Esophagus muscularis mucosa (tissue), 4 donors: ENCODE measurements at places on chromosomes 12 and 14.

DNA sequence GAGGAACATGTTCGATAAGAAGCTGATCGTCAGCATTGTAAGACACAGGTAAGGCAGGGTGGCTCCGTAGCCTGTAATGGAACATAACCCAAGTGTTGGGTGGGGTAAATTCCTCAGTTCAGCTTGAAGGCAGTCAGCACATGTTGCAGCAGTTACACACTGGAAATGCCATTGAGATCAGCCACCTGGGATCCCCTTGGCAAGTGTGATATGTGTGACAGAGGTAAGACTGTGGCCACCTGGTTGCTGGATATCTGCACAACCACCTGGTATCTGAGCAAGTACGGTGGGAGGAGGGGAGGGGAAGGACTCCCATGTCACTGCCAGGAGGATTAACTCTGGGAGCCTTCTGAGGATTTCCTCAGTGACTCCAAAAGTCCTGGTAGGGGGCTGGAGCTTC is 158.0 kb upstream of the CAND1 start:
- DNase-seq: no peak

- DNase-seq: no peak
Measured at GRCh38 chr12:47272412-47273190, 192.8 kb upstream of the AMIGO2 start.

- no peak for DNase-seq
Measured at GRCh38 chr14:50398189-50398580, 1.5 kb upstream of the CDKL1 start.

- no peak for DNase-seq
Measured at GRCh38 chr14:87041290-87042020, 951.5 kb downstream of the GALC start.

DNA sequence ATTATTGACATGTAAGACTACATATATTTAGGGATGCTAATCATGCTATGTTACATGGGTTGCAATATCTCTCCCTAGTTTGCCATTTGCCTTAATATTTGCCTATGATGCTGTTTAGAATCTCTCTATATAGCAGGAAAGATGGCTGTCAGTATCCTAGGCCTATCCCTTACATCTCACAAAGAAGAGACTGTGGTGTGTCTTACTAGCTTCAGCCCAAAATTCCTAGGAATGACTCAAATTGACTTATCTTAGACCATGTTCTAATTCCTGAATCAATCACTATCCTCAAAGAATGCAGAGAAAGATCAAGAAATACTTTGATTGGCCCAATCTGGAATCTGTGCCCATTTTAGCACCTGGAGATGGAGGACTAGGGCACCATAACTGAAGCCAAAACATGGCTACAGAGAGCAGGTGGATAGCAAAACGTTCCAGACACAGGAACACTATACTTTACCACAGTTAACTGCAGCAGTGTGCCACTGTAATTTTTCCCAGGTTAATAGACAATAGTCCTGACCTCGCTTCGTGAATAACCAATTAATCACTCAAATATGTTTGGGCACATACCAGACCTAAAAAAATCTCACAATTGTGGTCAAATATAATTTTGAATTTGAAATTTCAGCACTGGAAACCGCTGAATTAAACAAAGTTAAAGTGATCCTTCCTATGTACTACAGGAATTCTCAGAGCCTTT is 32.7 kb upstream of the GLIPR1 start:
- DNase-seq: no peak

GRCh38 chr14:59754256-59754655 is 116.3 kb downstream of the RTN1 start:
- no peak for DNase-seq

DNA sequence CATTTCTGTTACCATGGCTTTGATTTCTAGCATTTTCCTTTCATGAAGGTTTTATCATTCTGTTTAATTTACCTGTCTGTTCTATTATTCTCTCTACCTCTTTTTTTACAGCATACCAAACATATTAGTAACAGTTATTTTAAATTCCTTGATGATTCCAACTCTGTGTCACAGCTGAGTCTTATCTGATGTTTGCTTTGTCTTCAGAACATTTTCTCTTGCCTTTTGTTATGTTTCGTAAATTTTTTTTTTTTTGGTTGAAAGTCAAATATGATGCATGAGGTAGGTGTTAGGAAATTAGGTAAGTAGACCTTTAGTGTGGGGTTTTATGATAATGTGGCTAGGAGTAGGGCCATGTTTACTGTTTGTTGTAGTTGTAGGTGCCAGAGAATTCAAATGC is 496.4 kb downstream of the FOXG1 start:
- DNase-seq: no peak

DNA sequence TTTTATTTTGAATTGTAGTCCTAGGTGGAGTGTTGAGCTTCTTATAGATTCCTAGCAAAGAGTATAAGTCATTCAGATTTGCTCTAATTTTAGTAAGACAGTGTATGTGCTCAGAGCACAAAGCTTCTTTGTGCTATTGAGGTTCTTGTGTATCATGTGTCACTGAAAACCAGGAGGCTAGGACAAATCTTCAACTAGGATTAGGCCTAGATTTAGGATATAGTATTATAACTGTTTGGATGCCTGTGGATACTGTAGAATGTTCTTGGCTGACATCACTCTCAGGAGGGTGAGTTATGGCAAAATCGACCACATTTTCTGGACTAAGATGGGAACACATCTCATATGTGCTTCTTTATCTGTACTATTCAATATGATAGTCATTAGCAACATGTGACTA is 86.5 kb downstream of the DHRS2 start:
- DNase-seq: no peak

- DNase-seq: no peak
Measured at GRCh38 chr12:90987101-90987500, 17.7 kb downstream of the EPYC start.

DNA sequence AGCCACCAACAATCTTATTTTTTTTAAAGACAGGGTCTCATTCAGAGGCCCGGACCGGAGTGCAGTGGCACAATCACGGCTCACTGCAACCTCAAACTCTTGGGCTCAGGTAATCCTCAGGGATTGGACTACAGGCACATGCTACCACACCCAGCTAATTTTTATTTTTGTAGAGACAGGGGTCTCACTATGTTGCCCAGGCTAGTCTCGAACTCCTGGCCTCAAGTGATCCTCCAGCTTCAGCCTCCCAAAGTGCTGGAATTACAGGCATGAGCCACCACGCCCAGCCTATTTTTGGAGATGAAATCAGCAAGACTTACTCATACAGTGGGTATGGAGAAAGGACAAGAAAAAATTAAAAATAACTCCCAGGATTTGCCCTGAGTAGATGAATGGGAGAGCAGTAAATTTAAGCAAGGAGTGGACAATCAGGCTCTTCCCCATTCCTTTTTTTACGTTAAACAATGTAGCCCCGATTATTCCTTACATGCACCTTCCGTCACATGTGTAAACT is 13.2 kb downstream of the FMNL3 start:
- no peak for DNase-seq

DNA sequence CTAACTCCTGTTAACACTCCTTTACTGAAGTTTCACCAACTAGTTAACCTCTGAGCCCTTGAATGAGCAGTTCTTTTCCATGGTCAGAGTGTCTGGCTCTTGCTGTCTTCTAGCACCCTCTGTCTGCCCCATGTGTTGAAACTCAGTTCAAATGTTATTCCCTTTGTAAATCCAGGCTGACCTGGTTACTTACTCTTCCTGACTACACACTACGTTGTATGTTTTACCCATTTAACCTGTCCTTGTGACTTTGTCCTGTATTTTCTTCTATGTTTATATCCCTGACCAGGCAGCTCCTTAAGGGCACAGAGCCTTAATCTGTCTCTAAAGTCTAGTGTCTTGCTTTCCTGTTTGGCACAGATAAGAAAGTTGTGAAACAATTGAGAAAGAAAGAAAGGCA is 389.0 kb upstream of the RPL10L start:
- no peak for DNase-seq

GRCh38 chr12:74889563-74890236 is 319.9 kb downstream of the KCNC2 start:
- no peak for DNase-seq
